ENCODE measurements at places on chromosomes 13 and 19. TPM values are rescaled to one million over a fixed set of nuclear protein-coding genes. Genes with fewer than 3 reads are reported as not detected.

The COL4A1 gene
- polyA plus RNA-seq = 619 TPM

The FCGBP gene
- 5.6 TPM for polyA plus RNA-seq

The KLK14 gene
- polyA plus RNA-seq = 0.30 TPM

The SHANK1 gene
- 6.5 TPM for polyA plus RNA-seq

The FXYD7 gene
- polyA plus RNA-seq = 1.3 TPM

The C1QTNF9B gene
- polyA plus RNA-seq = 0.60 TPM

The LGALS7B gene
- 2.6 TPM for polyA plus RNA-seq

The C19orf33 gene
- 8.9 TPM for polyA plus RNA-seq

Data from right renal pelvis (tissue), 4 donors.